AG04449 (cell line): ENCODE measurements at places on chromosomes 2 and 18.

GRCh38 chr2:43105586-43106558, 120.5 kb downstream of the ZFP36L2 start:
- DNase-seq, result no peak

DNA sequence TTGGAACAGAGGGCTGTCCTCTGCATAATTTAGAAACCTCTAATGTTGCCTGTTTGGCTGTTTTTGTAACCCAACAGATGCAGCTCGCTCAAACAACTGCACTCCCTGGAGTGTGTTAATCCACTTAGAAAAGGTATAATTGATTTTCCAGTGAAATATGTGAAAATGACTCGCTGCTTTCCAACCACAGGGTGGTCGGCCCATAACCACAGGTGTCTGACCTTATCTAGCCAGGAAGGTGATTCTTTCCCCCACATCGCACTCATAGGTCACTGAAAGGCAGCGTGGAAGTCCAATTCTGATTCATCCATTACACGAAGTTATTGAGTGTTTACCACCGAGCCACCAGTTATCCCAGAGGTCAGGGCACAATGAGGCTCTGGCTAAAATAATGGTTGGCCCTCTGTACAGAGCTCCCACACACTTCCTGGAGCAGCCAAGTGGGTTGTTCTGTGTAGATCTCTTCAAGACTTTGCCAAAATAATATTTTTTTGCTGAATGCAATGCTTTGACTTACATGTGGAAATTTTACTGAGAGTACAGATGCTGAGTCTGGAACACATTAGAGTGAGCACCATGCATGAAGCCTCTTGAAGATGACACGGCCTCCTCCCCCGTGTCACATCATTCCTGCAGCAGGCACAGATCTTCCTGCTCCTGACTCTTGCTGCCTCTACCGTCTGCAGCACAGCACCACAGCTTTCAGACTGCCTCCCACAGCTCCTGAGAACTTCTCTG, 396.2 kb downstream of the ZNF516 start:
- DNase-seq, result no peak

GRCh38 chr18:33459612-33460011, 19.1 kb upstream of the CCDC178 start:
- DNase-seq, result no peak

DNA sequence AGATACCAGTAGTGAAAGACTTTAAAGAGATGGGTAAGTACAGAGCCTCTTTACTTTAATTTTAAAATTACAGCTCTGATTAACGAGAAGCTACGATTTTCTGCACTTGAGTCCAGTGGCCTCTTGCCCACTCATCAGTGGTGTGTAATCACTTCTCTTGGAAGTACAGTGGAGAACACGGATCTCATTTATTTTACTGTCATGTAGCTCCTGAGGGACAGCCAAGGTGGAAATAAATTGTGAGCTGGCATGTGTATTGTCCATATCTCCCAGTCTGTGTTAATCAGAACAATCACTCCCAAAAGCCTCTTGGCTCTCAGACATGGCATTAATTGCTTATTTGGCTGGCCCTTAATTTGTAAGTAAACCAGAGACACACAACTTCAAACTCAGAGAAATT, 69.4 kb downstream of the LOXHD1 start:
- DNase-seq, result no peak

GRCh38 chr18:51168960-51169662, 28.4 kb downstream of the MEX3C start:
- no peak for DNase-seq

GRCh38 chr2:172765662-172766061, 30.0 kb downstream of the RAPGEF4 start:
- no peak for DNase-seq

DNA sequence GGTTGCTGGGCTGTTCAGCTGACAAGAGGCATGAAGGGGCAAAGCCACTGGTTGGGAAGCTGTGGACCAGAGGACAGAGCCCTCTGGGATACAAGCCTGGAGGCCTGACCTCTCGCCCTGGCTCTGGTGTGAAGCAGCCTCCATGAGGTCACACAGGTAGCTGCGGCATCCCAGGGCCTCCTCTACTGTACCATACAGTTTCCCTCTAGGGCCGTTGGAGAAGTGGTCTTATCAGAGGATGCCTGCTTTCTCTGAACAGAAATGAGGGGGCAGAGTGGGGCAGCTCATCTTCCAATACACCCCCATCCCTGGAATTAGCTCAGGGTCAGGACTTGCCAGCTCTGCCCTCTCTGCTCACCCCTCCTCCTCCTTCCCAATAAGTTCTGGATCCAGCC, 135.1 kb upstream of the SMAD2 start:
- no peak for DNase-seq

- no peak for DNase-seq
Observed at GRCh38 chr2:4628998-4629501, 925.7 kb downstream of the DCDC2C start.

DNA sequence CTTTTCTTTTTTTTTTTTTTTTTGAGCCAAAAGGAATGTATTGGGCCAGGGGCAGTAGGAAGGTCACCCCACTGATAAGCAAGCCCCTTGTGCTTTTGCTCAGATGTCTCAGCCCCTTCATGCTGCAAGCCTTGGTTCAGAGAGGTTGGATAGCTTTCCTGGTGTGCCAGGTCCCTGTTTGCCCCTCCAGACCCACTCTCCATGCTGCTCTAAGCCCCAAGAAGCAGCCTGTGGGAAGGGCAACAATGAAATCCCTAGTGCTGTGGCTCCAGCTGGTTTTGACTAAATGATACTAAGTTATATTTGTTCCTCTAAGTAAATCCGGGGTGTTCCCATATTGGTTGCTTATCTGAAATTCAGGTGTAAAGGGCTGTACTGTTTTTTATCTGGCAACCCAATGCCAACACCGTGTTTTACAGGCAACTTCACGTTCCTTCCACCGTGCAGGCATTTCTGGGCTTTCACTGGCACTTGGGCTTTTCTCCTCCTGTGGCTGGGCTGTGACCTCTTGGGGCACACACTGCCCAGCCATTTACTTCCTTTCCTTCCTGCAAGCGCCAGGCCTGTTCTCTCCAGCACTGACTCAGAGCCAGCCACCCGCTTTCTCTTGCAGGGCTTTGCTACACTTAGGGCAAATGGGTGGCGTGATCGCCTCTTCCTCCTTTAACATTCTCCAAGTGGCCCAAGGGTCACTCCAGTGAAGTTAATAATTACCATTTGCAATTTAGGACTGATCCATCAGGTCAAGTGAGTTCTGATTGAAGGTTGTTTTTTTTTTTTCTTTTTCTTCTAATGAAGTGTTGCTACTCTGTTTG, 21.6 kb downstream of the MERTK start:
- DNase-seq, result no peak

- no peak for DNase-seq
Observed at GRCh38 chr2:203619267-203619878, 84.3 kb upstream of the RAPH1 start.

- DNase-seq, result no peak
Observed at GRCh38 chr18:11096839-11097750, 52.3 kb downstream of the PIEZO2 start.

GRCh38 chr2:182625814-182626213, 90.2 kb upstream of the DNAJC10 start:
- DNase-seq, result no peak

GRCh38 chr2:25787020-25787419, 91.3 kb downstream of the ASXL2 start:
- DNase-seq, result no peak

GRCh38 chr2:14628901-14629300, 3.6 kb upstream of the LRATD1 start:
- no peak for DNase-seq

GRCh38 chr18:5415031-5415430, 119.5 kb upstream of the ZBTB14 start:
- DNase-seq, result no peak

DNA sequence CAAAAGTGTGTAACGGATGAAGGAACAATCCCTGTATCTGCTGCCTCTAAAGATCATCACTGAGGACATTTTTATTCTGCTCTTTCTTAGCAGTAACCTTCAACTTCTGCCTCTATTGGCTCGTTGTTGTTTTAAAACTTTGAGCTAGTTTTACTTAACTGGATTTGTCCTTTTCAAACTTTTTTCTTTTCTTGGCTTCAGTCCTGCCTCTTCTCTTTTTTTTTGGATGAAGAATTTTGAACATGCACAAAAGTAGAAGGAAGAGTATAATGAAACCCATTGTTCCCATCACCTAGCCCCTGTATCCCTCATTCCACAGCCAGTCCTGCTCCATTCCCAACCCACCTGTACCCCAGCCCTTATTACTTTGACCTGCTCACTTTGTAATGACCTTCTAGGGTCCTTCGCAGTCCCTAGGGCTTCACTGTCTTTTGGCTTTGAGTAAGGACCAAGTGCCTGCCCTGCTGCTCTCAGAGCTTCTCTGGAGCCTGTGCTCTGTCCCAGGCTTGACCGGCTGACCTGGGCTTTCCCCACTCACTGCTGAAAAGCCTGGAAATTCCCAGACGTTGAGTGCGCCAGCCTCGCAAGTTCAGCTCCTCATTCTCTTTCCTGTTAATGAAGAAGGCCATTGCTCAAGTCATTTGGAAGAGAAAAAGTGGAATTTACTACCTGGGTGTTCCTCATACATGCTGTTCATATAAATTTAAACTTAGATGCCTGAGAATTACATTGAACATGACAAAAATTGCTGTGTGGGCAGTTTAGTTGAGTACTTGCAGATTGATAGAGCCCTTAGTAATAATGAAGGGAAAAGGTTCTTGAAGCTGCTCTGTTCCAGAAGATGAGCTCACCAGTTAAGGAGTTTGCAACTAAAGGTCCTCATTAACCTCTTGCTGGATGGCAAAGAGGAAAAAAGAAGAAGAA, 149.3 kb upstream of the ALPP start:
- DNase-seq, result no peak

- no peak for DNase-seq
Observed at GRCh38 chr2:23200787-23201114, 184.2 kb upstream of the KLHL29 start.

DNA sequence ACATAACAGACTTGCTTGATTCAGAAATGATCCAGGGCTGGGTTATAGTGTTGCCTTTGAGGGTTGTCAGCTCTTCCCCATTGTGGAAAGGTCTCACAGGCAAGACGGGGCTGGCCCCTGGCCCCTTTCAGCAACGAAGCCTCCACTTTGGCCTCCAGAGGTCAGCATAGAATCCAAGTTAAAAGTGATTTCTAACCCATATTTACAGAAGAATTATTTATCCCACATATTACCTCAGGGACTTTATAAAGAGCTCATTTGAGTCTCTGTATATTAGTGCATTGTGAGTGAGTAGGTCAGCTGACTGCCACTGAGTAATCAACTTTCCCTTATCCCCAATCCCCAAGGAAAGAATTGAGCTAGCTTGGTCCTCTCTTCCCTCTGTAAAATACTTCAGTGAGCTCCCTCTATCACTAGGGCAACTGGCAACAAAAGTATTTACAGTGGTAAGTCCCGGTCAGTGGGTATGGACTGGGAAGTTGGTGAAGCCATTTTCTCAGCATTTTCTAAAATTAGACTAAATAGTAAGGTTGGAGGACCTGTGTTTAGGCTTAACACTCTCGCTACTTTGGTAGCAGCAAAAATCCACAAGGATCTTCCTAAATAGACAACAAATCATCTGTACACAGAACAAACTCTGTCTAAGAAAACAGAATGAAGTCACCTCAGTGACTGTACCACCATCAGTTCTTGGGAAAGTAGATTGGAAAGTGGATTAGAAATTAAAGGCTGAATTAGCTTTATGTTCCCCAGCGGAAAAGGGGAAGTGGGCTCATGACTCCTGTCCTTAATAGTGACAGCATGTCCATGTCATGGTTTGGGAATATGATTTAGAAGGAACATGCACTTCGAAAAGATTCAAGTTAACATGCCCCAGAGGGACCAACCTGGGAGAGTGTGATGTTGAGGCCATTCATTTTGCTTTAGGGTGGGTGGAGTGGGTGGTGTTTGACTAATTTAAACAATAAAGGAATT, 171.0 kb upstream of the SIX3 start:
- DNase-seq, result no peak

DNA sequence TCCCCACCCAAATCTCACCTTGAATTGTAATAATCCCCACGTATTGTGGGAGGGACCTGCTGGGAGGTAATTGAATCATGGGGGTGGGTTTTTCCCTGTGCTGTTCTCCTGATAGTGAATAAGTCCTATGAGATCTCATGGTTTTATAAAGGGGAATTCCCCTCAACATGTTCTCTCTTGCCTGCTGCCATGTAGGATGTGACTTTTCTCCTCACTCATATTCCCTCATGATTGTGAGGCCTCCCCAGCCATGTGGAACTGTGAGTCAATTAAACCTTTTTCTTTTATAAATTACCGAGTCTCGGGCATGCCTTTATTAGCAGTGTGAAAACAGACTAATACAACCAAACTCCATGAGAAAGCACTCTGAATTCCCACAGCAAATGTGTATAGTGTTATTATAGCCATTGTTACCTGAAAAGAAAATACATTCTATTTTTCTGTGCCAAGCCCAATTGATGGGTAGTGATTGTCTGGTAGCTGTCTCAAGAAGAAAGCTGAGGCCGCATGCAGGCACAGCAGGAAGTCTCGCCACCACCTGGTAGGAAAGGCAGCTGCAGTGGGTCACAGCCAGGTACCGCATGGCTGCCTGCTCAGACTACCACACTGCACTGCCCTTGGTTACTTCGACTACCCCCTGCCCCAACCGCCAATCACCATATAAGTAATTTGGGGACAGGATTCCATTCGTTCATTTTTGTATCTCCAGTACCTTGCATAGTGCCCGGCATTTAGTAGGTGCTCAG, 10.3 kb upstream of the ZBTB7C start:
- no peak for DNase-seq

GRCh38 chr2:128469203-128469602, 150.5 kb upstream of the HS6ST1 start:
- no peak for DNase-seq

DNA sequence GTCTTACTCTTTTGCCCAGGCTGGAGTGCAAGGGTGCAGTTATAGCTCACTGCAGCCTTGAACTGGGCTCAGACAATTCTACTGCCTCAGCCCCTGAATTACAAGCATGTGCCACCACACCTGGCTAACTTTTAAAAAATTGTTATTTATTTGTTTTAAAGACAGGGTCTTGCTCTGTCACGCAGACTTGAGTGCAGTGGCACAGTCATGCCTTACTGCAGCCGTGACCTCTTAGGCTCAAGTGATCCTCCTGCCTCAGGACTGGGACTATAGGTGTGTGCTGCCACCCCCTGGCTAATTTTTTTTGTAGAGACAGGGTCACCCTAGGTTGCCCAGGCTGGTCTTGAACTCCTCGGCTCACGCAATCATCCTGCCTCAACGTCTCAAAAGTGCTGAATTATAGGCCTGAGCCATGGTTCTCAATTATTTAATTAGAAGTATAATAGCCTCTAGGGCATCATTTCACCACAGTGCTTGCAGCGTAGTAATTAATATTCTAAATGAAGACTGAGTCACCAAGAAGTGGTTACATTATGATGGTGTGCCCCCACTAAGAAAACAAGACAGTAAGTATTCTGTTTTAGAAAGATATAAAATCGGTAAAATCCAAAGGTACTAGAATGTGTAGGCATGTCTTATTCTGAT, 69.6 kb downstream of the EML4 start:
- no peak for DNase-seq

GRCh38 chr2:22904126-22904684, 480.8 kb upstream of the KLHL29 start:
- DNase-seq, result no peak

GRCh38 chr2:30385327-30385726, 61.7 kb upstream of the LCLAT1 start:
- no peak for DNase-seq

- no peak for DNase-seq
Observed at GRCh38 chr2:213150315-213151097, 906 bp downstream of the IKZF2 start.

- DNase-seq, result no peak
Observed at GRCh38 chr18:36458306-36458705, 160.8 kb downstream of the FHOD3 start.

GRCh38 chr2:9315280-9315847, 108.0 kb downstream of the ITGB1BP1 start:
- DNase-seq, result no peak

- no peak for DNase-seq
Observed at GRCh38 chr2:104880076-104880475, 26.2 kb downstream of the POU3F3 start.
